ENCODE measurements at places on chromosomes 1 and 21. TPM values are rescaled to one million over a fixed set of nuclear protein-coding genes. Genes with fewer than 3 reads are reported as not detected.

Gene OLIG2
- not detected for total RNA-seq

Gene CFHR2
- total RNA-seq = not detected

Gene YY1AP1
- total RNA-seq = 168 TPM

Gene GUCA2B
- not detected for total RNA-seq

Gene WDR64
- not detected for total RNA-seq

Gene AKR7A3
- 1.3 TPM for total RNA-seq

Gene OR2T33
- not detected for total RNA-seq

Gene SLC2A5
- 15.9 TPM for total RNA-seq

Gene OVAAL
- total RNA-seq = not detected

Gene FAM163A
- total RNA-seq = 0.21 TPM

Gene AADACL4
- not detected for total RNA-seq

Gene FCRL1
- total RNA-seq = 1.2 TPM

Gene MTR
- total RNA-seq = 39.7 TPM

Gene PLXNA2
- total RNA-seq = 42.5 TPM

Gene MYOG
- 256 TPM for total RNA-seq

Gene ALG14
- total RNA-seq = 1.0 TPM

Gene GIPC2
- 1.7 TPM for total RNA-seq

Gene PARP1
- 150 TPM for total RNA-seq

Data from tongue (tissue), 3 donors.